Kidney epithelial cell (primary cell): ENCODE measurements at places on chromosomes 3 and 15.

DNA sequence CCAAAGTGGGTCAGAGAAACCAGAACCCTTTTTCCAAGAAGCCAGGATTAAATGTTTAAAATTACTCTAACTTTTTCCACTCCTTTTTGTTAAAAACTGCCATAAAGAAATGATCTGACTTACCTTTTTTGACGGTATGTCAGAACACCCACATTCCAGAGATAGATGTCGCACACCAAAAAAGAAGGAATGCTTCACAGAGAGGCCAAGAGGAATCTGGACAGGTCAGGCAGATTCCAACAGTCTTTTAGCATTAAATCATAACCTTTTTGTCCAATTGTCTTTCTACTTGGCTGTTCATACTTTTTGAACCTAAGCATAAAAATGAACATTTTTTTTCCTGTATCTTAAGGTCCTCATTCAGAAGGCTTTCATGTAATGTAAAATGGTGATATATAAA is 846.9 kb downstream of the NSUN3 start:
- DNase-seq = no peak

DNA sequence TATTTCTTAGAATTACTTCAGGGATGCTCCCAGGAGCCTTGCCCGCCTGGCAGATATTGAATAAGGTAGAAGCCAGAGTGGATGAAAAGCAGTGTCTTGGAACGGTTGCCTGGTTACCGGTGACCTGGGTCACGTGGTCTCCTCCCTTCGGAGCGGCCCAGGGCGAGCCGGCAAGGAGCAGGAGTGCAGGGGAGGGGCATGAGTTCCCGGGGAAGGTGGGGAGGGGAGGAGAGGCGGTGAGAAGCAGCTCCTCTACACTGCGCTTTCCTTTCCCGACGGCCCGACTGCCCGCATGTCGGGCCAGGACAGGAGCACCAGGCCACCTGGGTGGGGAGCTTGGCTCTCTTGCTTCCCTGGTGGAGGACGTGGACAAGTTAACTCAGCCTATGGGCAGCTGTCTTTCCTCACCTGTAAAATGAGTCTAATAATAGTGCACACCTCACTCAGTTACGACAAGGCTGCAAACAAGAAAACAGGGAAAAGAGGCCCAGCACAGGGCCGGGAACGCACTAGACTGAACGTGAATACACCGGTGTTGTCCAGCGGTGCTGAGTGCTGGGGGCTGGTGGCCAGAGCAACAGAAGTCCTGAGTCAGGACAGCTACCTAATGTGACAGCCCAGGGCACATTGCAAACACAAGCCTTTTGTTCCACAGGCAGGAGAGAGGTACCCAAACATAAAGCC is 198.3 kb downstream of the ADAMTS9 start:
- DNase-seq = peak; percentile 48

GRCh38 chr3:10552631-10552943 is 47.2 kb upstream of the ATP2B2 start:
- no peak for DNase-seq

DNA sequence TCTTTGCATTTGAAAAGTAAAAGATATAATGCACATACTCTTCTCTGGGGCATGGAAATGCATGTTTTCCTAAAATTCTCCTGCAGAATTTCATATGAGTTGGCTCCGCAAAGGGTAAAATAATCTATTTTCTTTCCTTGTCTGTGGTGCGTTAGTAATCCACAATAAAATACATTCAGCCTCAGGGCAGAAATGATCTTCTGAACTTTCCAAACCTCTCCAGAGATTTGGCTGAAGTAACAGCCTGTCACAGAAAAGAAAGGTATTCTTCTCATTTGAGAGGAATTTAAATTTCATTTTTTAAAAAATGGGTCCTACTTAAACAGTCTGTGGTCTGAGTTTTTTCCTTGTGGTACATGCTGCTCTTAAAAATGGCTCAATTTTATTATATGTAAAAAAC is 182.7 kb upstream of the DCBLD2 start:
- DNase-seq = no peak

DNA sequence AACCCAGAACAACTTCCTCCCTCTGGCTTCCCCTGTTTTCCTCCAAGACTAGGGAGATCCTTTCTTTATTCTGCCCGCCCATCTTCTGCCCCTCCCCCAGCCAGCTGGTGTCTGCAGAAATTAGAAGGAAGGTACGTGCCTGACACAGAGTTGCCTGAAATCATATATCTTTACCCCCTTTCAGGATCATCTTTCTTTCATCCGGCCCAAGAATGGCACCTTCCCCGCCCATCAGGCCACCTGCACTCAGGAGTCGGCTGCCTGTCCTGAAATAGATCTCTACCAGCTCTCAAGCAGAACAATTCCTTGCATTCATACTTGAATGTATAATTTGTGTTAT is 133.7 kb downstream of the VGLL4 start:
- DNase-seq = no peak

DNA sequence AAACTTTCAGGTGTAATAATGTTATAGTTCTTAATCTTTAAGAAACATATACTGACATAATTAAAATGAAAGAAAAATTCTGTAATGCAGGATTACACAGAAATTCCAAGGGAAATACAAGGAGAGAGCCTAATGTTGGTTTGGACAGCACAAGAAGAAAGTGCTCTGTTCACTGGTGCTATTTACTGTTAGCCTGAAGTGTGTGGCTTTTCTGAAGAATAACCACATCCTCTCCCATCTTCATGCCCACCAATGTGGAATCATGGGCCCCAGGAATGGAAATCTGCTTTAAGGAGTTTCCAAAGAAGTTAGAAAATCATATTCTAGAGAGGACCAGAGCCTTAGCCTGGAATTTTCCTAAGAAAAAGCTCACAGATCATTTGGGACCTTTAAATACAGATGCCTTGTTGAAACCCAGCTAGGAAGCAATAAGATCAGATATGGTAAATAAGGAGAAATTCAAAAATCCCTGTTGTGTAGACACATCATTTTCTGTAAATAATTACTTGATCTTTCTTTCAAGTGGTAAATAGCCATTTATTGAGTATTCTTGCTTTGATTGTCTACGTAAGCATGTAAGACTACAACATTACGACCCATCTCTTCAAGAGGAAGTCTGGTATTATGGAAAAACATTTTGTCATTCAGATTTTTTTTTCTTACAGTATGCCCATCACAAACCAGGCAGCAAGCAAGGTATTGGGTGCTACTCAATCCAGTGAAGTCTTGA is 10.3 kb upstream of the USP50 start:
- no peak for DNase-seq
